Heart left ventricle (tissue), 16 donors: ENCODE measurements at places on chromosomes 16 and 17. TPM values are rescaled to one million over a fixed set of nuclear protein-coding genes. Genes with fewer than 3 reads are reported as not detected.

GRCh38 chr16:63050391-63050790 lies 1014.2 kb upstream of the CDH8 start:
- DNase-seq: no peak

- DNase-seq: no peak
Observed at GRCh38 chr16:847151-847550, 46.6 kb upstream of the GNG13 start.

LCAT gene
- 18.2 TPM for total RNA-seq

SDR42E1 gene
- not detected for total RNA-seq

GRCh38 chr17:77811521-77811920 lies 147.0 kb upstream of the TNRC6C start:
- DNase-seq: peak; percentile 14
